ENCODE measurements at places on chromosomes 4 and X.

GRCh38 chr4:57550198-57550597 is 440.0 kb upstream of the IGFBP7 start:
- DNase-seq = no peak

GRCh38 chr4:89788206-89789072 is 48.5 kb downstream of the SNCA start:
- DNase-seq = no peak

- DNase-seq = no peak
These were observed 56.2 kb downstream of the COX7B2 start for GRCh38 chr4:46852800-46853199.

DNA sequence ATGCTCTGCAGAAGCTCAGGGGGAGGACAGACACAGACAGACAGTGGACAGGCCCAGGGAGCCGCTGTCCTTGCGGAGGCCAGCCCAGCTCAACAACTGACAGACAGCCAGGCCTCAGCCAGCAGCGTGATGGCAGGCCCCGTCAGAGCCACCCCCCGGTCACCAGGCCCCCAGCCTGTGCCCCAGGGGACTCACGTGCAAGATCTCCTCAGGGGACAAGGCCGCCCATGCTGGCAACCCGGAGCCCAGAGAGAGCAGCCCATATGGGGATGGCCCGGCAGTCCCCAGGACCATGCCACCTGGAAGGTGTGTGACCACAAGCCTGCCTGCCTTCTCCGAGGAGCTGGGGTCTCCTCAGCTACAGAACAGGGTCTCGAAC is 28.0 kb upstream of the MXD4 start:
- no peak for DNase-seq

DNA sequence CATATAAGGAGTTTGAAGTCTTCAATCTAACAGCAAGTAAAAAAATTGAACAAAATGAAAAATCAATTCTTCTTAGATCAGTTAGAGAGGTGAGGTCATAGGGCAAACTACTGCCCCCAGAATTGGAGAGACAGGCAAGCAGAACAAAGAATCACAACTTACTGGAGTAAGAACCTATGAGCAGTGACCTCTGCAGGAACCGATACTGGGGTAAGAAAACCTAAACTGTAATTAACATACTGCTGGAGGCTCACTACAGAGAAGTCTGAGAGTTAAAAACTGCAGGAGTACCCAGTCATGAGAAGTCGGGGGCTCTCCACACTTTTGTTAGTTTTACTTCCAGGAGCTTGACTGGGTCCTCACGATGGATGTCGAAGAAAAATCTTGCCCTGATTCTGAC is 16.0 kb downstream of the CLDN22 start:
- DNase-seq = no peak

- no peak for DNase-seq
These were observed 15.8 kb upstream of the GRIA2 start for GRCh38 chr4:157204634-157205244.

GRCh38 chr4:14337892-14338584 is 664.2 kb upstream of the CPEB2 start:
- no peak for DNase-seq

GRCh38 chr4:96599752-96600151 is 759.9 kb downstream of the PDHA2 start:
- peak; percentile 21 for DNase-seq

DNA sequence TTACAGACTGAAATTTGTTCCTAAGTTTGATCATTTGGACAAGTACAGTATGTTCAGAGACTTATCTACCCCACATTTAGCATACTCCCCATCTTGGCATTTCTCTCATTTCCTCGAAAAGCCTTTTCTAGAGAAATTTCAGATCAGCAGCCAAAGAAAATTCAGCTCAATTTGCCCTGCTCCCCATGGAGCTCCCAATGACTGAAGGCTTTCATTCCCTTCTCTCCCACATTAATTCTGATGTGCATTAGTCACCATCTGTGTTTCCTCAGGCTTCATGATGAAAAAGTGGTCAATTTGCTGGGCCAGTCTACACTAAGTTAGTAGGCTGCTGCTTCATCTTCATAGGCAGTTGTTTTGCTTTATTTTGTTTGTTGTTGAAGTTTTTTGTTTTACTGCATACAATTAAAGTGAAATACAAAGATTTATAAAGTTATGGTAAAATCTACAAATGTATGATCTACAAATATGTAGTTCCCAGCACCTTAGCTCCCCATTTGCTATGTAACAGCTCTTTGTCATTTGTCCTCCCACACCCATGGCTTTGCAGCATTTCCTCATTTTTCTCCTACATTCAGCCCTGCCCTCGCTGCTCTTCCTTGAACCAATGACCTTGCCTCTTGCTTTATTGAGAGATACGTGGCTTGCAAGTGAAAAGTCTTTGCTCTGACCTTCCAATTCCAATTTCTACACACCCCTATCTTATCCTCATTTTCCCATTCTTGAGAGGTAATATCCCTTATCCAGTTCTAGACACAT is 193.9 kb downstream of the ANAPC10 start:
- no peak for DNase-seq

GRCh38 chr4:38044060-38044459 is 83.9 kb downstream of the PTTG2 start:
- DNase-seq = no peak

DNA sequence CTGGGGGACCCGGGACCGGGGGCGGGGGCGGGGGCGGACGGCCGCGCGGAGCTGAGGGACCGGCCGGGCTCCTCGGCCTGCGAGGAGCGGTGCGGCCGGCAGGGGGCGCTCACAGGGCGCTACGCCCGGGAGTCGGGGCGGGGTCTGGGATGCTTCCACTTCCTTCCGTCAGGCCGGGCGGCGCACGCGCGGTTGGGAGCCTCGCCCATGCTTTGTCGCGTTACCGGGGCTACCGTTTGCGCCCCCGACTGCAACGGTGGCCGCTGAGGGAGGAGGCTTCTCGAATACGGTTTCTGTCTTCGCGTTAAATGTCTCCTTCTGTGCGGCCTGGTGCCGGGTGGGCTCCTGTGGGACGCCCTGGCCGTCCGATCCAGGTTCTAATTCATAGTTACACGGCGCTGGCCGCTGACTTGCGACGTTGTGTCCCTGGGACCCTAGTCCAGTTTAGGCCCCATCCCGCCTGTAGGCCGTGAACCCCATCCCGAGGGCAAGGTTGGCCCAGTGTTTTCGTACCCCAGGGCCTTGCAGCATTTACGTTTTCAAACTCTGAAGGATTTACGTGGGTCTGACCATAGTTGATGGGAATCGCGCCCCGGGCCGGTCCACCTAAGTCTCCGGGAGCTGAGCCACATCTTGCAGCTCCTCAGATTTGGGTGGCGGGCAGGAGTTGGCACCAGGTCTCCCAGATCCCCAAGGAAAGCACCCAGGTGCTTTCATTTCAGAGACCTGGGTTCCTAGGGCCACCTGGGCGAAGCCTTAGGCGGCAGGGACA is 549 bp downstream of the MSL3 start:
- peak; percentile 59 for DNase-seq

DNA sequence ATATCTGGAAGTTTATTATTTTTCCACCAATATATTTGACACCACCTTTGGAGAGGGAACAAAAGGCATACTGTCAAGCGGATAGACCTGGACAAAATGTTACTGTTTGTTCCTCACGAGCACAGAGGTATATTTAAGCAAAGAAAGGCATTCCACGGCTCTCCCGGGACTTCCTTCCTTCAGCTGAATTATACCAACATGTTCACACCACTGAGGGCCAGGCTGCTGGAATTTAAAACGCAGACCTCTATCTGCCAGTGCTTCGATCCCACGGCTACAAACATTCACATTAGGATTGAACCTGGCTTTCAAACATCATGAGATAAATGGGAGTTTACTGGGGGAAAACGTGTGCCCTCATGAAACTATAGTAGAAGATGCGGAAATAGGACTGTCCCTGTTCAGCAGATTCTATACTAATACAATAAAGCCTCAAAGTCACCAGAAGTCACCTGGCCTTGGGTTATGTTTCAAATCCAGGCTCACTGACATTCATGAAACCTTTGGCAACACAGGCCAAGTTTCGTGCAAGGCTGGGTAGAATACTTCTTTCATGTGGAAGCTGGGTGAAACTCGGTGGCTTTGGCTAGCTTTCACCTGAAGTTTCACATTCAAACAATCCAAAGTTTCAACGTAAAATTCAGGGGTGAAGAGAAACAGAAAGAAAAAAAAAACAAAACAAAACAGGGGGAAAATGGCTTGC is 39.5 kb downstream of the SORBS2 start:
- no peak for DNase-seq
